ENCODE measurements at places on chromosomes 11 and 22. TPM values are rescaled to one million over a fixed set of nuclear protein-coding genes. Genes with fewer than 3 reads are reported as not detected.

GRCh38 chr11:46694607-46695006 is 5.8 kb downstream of the ARHGAP1 start:
- no peak for DNase-seq

GRCh38 chr11:21631991-21632390 is 560.9 kb upstream of the ANO5 start:
- no peak for DNase-seq

GRCh38 chr22:42436404-42436803 is 4.2 kb upstream of the NFAM1 start:
- DNase-seq: no peak

GRCh38 chr11:116948391-116948790 is 111.0 kb upstream of the APOA1 start:
- DNase-seq: peak; percentile 52

DNA sequence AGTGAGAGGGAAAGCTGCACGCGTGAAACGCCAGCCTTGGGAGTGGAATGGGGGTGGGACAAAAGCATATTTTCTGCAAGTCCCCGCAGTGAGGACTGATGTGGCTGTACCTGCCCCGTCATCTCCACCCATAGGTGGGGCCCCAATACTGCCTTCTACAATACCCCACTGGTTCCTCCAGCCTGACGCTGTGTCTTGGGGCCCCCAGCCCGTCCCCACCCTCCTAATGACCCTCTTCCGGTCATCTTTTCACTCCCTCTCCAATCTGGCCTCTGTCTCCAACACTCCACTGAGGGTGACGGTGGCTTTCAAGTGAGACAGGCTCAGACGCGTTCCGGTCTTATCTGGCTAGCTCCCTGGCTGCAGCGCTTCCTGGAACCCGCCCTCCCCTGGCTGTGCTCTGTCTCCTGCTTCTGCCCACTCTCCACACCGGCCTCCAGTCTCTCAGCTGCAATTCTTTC is 104.2 kb downstream of the MICAL3 start:
- DNase-seq: peak; percentile 39

DNA sequence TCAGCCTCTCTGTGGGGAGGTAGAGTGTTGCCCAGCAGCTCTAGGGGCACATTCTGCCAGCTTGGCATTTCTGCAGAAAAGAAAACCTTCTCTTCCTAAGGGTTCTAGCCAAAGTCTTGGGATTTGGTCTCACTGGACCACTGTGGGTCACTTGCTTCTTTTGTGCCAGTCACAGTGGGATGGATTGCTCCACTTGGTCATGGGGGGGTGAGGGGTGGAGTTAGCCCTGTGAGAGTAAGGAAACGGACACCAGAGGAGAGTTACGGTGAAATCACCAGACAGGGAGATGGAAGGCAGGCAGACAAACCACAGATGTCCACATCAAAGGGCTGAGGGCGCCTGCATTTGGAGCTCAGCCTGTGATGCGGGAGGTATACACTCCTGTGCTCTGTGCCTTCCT is 10.8 kb downstream of the SGSM1 start:
- no peak for DNase-seq

- no peak for DNase-seq
These were observed 48.7 kb upstream of the USP47 start for GRCh38 chr11:11793073-11793472.

- no peak for DNase-seq
These were observed 87.5 kb downstream of the MN1 start for GRCh38 chr22:27714068-27714467.

GRCh38 chr11:612201-612960 is 3.4 kb downstream of the IRF7 start:
- DNase-seq: peak; percentile 83

DNA sequence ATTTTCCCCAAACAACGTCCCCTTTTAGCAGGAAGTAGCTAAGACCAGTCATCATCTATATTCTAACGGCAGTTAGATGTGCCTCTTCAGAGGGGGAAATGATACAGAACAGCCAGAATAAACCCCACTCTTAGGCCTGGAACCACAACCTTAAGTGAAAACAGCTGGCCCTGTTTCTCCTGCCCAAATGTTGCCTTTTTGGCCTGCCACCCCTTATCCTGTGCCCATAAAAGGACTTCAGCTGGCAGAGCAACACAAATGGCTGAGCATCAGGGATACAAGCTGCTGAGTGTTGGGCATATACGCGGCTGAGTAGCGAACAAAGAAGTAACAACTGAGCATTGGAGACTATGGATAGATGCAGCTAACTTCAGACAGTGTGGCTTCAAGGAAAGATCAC is 1491.4 kb downstream of the LRRC4C start:
- DNase-seq: no peak

DNA sequence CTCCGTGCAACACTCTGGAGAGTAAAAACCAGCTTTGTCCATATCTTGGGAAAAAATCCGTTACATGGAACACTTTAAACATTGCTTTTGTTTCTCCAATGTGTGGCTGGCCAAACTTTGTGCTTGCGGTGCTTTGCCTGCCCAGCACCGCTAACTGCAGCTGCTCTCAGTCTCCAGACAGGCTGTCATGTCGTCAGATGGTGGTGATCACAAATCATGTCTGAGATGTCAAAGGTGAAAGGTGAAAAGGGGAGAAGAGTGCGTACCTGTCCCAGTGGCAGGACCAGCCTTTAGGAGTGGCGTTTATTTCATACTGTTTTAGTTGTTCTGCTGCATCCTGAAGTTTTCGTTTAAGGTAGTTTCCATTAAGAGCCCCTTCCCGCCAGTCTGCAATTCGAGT is 17.1 kb upstream of the AGBL2 start:
- DNase-seq: no peak

GRCh38 chr22:31790240-31790639 is 36.4 kb downstream of the DEPDC5 start:
- DNase-seq: no peak

DNA sequence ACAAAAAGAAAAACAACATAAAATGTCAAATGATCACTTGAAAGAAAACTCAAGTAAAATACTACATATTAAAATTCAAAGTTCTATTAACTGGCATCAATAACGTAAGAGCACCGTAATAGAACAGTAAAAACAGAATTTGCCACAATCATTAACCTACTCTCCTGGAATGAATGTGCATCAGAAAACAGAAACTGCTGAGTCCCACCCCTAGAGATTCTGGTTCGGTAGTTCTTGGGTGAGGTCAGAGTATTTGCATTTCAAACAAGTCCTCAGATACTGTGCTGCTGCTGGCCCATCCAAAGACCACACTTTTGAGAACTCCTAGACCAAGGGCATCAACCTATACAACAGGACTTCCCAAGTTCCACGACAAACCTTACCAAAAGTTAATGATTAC is 23.5 kb downstream of the PITPNB start:
- no peak for DNase-seq

DNA sequence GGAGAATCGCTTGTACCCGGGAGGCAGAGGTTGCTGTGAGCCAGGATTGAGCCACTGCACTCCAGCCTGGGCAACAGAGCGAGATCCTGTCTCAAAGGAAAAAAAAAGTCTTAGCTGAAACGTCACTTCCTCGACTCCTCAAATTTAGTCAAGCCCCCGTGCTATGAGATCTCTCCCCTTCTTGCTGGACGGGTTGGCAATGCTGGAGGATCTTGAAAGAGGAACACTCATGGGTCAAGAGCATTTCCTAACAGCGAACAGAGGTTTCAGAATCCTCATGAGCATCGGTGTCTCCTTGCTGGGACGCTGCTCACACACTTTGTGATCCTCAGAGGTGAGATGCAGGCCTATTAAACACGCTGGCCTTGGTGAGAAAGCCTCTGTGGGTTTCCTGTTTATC is 35.9 kb downstream of the APOL3 start:
- no peak for DNase-seq

- DNase-seq: no peak
These were observed 116.6 kb downstream of the LARGE1 start for GRCh38 chr22:33803371-33804282.

- peak; percentile 73 for DNase-seq
These were observed 9.4 kb upstream of the SAMM50 start for GRCh38 chr22:43945632-43946383.

DNA sequence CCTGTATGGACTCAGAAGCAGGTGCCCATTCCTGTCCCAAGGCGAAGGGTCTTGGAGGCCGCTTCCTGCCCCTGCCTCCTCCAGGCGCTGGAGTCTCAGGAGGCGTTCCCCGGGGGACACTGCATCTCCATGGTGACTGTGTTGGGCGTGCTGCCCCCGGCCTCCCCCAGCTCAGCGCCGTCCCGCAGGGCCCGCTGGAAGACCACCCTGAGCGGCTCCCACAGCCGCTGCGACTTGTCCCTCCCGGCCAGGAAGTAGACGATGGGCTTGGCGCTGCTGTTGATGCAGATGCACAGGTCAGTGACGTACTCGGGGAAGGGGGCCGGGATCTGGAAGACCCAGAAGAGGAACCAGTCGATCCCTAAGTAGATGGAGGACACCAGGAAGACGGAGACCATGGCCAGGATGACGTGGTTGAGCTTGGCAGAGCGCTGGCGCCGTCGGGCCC is 7.8 kb downstream of the MRGPRF start:
- DNase-seq: no peak

DNA sequence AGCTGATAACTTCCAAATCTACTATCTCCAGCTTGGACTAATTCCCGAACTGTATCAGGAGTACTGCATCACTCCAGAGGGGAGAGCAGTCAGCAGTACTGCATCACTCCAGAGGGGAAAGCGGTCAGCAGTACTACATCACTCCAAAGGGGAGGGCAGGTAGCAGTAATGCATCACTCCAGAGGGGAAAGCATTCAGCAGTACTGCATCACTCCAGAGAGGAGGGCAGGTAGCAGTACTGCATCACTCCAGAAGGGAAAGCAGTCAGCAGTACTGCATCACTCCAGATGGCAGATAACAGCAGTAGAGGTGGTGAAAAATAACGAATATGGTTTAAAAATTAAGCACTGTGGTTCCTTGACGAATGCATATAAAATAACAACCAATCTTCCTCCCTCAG is 8.4 kb downstream of the CWC15 start:
- DNase-seq: no peak

DNA sequence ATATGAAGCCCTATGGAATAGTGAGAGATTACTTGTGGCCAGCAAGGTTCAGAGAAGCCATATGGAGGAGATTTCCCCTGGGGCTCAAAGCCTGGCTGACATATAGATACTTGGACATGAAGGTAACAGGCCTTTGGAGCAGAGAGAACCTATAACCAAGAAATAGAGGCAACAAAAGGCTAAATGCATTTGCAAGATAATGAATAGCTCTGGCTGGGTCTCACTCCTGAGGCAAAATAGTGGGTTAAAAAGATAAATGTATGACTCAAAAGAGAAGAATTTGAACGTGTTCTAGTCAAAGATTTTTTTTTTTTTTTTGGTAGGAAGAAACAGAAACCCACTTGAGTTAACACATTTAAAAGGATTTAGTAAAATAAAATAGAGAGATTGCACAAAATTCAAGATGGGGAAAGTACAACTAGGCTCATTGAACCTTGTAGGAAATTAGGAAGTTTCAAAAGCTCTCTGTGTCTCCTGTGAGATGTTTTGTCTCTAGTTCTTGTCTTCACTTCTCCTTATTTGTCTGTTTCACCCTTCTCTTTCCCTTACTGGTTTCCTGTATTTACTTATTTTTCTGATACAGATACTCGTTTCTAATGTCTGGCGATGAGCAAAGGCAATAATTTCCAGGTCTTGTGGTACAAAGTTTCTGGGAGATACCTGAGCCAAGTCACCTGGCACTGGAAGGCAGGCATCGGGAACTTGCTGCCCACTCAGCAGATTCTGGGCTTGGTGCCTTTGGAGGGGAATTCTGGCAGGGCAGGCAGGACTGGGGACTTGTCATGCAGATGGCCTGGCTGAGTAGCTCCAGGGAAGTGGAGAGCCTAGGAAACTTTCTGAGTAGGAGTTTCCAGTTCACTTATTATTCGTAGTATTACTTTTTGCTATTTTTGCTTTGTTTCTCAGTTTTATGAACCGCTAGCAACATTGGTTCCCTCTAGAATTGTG is 49.2 kb upstream of the SESN3 start:
- DNase-seq: no peak

The SYCE3 gene
- not detected for total RNA-seq

The KIF18A gene
- 8.0 TPM for total RNA-seq

The CABP4 gene
- 16.2 TPM for total RNA-seq

The MTA2 gene
- 223 TPM for total RNA-seq

The SCN4B gene
- total RNA-seq: not detected

The LMO1 gene
- total RNA-seq: not detected

The SEC14L3 gene
- total RNA-seq: not detected

The GGTLC3 gene
- not detected for total RNA-seq

The PTDSS2 gene
- 56.6 TPM for total RNA-seq

The SLC5A1 gene
- 6.8 TPM for total RNA-seq

The CAT gene
- 61.7 TPM for total RNA-seq

The OR56A1 gene
- total RNA-seq: not detected

The SAA1 gene
- not detected for total RNA-seq

Measured in HT-29 (cell line).